ENCODE measurements at places on chromosomes 11 and 22.

- no peak for DNase-seq
Observed at GRCh38 chr11:47895035-47895434, 46.9 kb upstream of the NUP160 start.

DNA sequence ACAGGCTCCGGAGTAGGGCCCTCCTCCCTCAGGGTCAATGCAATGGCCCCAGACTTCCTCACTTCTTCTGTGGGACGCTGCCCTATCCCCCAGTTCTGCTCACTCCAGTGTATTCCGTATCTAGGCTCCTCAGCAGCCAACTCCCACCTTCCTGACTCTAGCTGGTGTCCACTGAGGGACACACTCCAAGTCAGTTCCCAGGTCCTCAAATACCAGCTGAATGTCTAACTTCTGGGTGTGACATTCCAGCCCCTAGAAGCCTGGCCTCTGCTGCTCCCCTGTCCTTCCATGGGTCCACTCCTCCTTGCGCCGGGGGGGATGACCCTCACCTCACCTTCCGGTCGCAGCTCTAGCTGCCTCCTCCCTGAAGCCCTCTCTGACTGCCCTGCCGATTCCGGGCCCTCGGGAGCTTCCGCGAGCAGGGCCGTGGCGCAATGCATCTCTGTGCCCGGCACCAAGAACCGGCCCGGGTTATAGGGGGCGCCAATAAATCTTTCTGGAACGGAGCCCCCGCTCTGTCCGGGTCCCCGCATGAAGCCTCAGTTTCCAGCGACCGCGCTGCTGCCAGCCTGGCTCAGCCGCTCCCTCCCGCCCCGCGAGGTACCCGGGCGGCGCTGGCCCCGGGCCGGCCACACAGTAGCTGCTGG is 15.4 kb downstream of the BAD start:
- no peak for DNase-seq

DNA sequence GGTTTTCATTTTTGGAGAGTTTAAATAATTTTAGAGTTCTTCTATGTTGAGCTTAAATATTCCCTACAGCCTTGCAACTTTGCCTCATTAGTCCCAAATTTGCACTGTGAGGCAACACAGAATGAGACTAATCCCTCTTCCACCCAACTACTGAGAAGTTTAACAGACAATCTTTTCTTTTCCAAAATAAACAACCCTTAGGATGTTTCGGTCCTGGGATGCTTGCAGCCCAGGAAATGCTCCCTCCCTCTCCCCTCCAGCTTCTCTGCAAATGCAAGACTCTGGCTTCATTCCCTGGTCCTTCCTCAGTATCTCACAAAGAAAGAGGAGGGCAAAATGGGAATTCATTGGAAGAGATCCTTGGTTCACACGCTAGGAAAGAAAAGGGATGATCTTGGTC is 222.5 kb downstream of the ST3GAL4 start:
- no peak for DNase-seq

- no peak for DNase-seq
Observed at GRCh38 chr22:44870021-44870420, 117.6 kb downstream of the ARHGAP8 start.

DNA sequence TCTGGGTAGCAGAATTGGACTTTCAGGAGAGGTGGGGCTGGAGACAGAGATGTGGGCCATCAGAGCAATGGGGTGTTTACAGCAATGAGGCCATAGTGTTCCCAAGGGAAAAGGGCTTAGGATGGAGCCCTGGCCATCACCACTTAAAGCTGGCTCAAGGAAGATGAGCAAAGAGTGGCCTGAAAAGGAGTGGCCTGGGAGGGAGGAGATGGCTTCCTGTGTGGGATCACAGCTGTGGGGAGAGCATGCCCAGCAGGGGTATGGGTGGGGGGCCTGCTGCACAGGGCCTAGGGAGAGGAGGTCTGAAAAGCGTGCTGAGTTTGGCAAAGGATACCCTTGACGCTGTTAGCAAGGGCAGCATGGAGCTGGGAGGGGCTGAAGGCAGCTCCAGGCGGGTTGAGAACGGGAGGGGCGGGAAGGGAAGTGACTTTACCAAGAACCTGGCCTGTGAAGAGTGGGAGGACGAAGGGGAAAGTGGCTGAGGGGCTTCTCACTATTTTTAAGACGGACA is 13.9 kb downstream of the LRRC32 start:
- no peak for DNase-seq

- no peak for DNase-seq
Observed at GRCh38 chr11:133506023-133506422, 26.3 kb downstream of the OPCML start.
